Cortex of kidney (tissue), 1 donor: ENCODE measurements at places on chromosomes 16 and 17.

- DNase-seq: no peak
Observed at GRCh38 chr17:62737513-62737912, 70.6 kb downstream of the MARCHF10 start.

- no peak for DNase-seq
Observed at GRCh38 chr17:27532269-27533263, 76.3 kb downstream of the KSR1 start.

DNA sequence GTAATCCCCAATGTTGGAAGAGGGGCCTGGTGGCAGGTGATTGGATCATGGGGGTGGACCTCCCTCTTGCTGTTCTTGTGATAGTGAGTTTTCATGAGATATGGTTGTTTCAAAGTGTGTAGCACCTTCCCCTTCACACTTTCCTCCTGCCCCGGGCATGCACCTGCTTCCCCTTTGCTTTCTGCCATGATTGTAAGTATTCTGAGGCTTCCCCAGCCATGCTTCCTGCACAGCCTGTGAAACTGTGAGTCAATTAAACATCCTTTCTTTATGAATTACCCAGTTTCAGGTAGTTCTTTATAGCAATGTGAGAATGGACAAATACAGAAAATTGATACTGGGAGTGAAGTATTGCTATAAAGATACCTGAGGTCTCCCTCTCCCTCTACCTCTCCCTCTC, 29.4 kb downstream of the RNF112 start:
- DNase-seq: no peak

GRCh38 chr17:17563530-17563929, 28.0 kb downstream of the PEMT start:
- no peak for DNase-seq

DNA sequence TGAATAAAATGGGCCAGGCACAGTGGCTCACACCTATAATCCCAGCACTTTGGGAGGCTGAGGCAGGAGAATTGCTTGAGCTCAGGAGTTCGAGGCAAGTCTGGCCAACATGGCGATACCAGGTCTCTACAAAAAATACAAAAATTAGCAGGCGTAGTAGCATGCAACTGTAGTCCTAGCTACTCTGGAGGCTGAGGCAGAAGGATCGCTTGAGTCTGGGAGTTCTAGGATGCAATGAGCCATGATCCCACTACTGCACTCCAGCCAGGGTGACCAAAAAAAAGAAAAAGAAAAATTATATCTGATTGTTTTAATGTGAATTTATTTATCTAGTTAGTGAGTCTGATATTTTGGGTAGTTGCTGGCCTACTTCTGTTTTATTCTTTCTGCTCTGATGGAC, 7.0 kb downstream of the IL34 start:
- no peak for DNase-seq

DNA sequence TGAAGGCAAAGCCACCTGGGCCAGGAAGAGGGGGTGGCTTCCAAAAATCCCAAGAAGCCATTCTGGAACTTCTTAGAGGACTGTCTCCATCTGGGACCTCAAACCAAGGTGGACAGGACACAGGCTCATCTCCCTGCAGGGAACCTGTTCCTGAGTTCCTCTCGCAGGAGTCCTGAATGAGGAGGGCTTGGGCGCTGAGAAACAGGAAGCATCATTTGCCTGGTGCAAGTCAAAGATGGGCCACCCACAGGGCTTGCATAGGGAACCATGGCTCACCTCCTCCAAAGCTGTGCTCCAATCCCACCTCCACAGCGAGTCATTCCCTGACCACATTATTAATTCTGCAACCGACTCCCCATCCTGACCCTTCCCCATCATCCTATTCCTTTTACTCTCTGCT, 55.0 kb upstream of the RPL38 start:
- no peak for DNase-seq

DNA sequence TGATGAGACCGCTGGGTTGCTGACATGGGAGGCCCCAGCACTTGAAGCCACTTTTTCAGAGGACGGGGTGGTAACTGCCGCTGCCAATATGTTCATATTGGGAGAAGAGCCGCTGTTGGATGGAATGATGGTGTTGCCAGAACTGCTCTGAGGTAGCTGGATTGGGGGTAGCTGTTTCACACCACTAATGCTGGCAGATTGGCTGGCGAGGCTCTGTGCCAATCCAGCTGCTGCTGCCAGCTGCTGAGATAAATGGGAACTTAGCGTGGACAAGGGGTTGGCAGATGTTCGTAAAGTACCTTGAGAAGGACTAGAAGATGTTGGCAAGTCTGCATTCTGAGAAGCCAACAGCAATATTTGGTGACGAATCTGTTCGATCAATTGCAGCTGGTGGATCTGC, 10.0 kb downstream of the SALL1 start:
- DNase-seq: no peak

- no peak for DNase-seq
Observed at GRCh38 chr17:42016941-42017865, at the start of gene DNAJC7. DNAJC7 (minus strand) TSS chr17:42017439; CDS start chr17:42017416, 23 bp downstream.

DNA sequence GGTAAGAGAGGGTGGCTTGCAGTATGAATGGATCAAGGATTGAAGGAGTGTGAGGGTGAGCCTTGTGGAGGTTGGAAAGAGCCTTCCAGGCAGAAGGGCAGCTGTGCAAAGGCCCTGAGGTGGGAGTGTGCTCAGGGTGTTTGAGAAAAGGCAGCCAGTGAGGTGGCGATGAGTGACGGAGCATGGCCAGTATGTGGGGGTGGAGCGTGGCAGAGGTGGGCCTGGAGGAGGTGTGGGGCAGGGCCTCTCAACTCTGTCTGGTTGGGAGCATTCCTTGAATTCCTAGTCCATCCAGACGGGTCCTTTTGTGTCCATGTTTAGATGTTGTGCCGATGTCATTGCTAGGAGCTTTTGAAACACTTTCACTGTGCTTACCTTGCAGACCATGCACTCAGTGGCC, 51.3 kb downstream of the EPN2 start:
- no peak for DNase-seq

GRCh38 chr17:11081342-11081741, 159.7 kb upstream of the SHISA6 start:
- no peak for DNase-seq

DNA sequence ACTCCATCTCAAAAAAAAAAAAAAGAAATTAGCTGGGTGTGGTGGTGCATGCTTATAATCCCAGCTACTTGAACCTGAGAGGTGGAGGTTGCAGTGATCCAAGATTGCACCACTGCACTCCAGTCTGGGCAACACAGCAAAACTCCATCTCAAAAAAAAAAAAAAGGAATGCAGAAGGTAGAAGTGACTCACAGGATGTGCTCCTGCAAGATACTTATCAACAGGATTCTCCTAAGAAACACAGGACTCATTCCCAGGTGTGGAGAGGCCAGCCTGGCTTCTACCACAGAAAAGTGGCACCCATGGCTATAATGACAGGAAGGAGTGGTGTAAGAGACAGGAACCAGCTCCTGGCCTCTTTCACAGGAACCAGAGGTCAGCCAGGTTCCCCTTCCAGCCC, 13.8 kb downstream of the ELMO3 start:
- DNase-seq: no peak

DNA sequence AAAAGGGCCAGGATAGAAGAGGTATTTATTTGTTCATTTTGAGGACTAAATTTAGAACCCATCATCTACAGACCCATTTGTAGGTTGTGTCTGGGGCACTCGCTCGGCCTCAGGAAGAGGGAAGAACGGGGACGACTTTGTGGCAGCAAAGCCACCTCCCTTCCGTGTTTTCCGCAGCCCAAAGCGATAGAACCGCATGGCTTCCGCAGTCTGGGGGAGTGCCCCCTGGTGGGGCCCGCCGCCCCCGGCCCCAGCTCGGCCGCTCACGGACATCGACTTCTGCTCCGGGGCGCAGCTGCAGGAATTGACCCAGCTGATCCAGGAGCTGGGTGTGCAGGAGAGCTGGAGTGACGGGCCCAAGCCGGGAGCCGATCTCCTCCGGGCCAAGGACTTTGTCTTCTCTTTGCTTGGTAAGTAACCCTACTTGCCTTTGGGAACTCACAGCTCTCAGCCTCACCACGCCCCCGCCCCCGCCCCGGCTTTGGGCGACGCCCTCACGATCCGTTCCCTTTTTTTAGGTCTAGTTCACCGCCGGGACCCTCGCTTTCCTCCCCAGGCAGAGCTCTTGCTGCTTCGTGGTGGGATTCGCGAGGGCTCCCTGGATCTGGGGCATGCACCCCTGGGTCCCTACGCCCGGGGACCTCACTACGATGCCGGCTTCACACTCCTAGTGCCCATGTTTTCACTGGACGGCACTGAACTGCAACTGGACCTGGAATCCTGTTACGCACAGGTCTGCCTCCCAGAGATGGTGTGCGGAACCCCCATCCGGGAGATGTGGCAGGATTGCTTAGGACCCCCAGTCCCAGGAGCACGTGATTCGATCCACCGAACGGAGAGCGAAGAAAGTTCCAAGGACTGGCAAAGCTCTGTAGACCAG, 681 bp downstream of the TMEM102 start:
- DNase-seq: no peak

DNA sequence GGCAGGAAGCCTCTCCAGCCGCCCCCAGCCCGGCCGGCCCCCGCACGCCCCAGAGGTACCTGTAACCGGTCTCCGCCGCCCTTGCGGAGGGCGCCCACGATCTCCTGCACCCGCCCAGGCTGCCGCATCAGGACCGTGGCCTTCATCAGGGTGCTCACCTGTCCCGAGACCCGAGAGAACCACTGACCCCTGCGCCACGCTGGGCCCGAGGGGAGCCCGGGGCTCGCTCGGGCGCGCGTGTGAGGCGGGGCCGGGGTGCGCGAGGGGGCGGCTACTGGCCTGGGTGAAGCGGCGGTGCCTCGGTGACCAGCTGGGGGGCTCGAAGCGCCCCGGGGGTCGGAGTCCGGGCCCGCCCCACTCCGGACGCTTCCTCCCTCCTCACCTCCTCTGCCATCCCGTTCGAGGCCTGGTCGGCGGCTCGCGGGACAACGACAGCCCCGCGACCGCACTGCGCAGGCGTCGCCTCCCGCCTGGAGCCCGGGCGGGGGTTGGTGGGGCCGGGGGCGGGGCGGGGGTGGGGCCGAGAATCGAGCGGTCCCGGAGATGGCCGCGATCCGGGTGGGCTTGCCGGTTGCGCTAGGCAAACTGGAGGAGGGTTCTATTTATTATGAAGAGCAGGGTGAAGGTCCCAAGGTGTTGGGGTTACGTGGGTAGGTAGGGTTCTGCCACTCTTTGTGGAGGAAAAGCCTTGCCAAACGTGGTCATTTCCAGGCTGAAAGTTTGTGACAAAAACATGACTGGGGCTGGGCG, at the start of gene NT5C3B:
Gene NT5C3B, minus strand, starts transcription at position 433 of the 750 bp plus-strand sequence. Its CDS starts 39 bp downstream, at position 394.
- no peak for DNase-seq

- no peak for DNase-seq
Observed at GRCh38 chr16:69411064-69411985, 13.1 kb upstream of the CYB5B start.

DNA sequence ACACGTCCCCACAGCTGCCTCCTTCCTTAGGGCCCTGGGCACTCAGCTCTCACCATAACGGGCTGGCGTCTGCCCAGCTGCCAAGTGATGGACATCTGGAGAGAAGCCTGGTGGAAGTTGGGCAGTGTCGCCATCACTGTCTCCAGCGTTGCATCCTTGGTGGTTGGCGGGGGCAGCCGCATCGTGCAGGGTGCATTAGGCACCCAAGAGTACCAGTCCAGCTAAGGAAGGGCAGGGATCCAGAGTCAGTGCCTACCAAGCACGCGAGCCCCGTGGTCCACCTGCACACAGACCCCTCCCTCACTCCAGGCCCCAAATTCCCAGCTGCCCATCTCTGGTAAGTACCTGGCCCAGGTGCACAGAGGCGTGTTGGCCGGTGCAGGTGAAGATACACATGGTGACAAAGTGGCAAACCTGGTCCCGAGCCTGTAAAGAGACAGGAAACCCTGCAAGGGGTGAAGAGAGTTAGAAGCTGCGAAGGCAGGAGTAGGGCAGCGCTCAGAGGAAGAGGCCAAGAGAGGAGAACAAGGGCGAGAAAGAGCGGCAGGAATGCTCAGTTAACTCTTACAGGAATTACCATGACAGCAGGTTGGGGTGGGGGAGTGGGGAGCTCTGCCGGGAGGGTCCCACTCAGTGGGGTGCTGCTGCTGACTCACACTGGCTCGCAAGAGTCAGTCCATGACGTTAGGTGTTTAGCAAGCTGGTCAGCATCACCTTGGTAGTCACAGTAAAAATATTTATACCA, 9.5 kb downstream of the ALOX15 start:
- no peak for DNase-seq

DNA sequence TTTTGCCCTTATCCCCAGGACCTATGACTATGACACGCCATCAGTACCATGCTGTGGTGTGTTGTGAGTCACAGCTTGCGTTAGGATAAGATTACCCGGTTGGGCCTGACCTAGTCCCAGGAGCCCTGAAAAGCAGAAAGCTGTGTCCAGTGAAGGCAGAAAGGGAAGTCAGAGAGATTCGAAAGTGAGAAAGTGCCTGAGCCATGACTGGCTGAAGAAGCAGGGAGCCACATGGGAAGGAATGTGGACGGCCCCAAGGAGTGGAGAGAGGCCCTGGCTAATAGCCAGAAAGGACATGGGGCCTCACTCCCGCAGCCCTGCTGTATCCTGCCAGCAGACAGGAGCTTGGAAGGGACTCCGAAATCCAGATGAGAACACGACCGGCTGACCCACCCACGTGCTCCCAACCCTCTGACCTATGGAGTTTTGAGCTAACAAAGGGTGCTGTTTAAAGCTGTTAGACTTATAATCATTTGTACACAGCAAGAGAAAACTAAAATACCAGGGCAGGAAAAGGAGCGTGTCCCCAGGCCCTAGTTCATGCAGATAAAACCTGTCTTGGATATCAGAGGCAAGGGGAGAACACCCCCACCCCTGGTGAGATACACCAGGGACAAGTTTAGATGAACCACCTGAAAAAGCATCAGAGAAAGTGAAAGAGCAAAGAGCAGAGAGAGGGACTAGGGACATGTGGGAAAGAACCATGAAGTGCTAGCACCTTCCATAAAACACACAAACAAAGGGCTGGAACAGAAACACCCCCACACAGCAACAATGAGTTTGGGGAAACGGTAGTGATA, 115.3 kb downstream of the SLC39A11 start:
- DNase-seq: no peak

DNA sequence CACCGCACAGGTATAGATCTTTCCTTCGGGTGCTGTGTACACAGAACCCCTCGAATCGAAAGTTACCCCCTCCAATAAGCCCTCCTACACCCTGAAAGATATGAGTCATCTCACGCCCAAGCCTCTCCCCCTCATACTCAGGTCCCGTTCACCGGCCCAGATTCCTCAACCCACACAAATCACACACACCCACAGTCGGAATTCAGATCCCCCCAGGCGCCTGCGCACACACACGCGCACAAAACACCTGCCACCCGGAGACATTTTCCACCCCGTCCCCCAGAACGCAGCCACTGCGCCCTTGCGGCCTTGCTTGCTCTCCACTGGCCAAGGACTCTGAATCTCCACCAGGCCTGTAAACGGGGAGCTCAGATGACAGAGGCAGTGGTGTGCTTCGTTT, 4.9 kb downstream of the JPH3 start:
- DNase-seq: no peak
